Central memory CD4-positive, alpha-beta T cell (primary cell): ENCODE measurements at places on chromosomes 7 and 10.

DNA sequence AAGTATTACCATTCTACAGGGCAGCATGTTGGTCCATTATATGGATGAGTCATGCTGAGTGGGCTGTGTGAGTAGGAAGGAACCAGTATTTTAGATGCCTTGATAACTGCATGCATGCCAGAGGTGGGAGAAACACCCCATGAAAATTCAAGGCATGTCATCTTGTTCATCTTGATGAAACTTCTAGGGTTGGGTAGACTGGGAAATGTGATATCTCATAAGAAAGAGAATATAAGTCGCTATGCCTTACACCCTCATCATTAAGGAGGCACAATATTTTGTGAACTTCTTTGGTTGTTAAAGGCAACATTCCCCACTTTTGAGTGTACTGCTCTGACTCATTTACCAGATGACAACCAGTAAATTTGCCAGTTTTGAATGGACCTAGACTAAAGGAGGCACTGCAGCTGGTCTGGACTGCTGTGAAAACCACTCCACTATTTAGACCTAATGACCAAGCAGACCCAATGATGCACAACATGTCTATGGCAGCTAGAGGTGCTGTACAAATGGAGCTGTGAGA is 48.0 kb downstream of the ZNF365 start:
- DNase-seq = no peak

DNA sequence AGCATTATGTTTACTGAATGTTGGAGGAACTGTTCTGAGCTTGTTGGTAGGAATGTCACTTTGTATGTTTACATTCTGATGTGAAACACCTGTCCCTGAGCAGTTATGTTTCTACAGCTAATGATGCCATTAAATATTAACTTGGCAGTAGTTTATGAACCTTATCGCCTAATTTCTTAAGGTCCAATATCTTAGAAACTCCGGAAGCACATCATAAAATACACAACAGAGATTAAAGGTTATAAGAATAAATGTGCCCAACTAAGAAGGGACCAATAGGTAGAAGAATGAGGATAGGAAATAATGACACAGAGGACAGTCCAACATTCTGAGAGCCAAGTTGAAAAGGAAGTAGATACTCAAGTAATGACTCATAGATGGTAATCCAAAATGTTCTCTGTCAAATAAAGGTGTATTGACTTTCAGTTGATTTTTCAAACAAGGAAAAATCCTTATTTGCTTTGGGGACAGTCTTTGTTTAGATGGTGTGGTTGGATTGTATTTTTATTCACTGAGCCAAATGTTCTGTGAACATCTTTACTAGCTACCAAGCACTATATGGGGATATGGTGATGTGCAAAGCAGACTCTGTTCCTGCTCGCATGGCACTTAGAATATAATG is 31.9 kb downstream of the LCOR start:
- DNase-seq = no peak

DNA sequence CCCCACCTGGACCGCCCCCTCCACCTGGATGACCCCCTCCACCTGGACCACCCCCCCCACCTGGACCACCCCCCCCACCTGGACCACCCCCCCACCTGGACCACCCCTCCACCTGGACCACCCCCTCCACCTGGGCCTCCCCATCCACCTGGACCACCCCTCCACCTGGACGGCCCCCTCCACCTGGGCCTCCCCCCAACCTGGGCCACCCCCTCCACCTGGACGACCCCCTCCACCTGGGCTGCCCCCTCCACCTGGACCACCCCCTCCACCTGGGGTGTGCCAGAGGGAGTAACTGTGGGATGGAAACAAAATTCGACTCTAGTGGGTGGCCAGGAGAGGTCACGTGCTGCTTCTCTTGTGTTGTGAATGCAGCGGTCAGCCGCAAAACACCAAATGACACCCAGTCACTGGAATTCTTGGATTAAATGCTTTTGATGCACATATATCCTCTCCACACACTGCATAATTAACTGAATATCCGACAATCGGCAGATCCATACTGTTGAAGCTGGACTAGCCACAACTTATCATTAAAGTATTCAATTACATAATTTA is 316.7 kb downstream of the PTPRN2 start:
- no peak for DNase-seq

- DNase-seq = no peak
These were observed 146.2 kb upstream of the ASAH2 start for GRCh38 chr10:50397312-50398140.

- no peak for DNase-seq
These were observed 42.6 kb upstream of the GSAP start for GRCh38 chr7:77458786-77459185.

- DNase-seq = no peak
These were observed 12.4 kb upstream of the ZNF777 start for GRCh38 chr7:149473251-149473650.

DNA sequence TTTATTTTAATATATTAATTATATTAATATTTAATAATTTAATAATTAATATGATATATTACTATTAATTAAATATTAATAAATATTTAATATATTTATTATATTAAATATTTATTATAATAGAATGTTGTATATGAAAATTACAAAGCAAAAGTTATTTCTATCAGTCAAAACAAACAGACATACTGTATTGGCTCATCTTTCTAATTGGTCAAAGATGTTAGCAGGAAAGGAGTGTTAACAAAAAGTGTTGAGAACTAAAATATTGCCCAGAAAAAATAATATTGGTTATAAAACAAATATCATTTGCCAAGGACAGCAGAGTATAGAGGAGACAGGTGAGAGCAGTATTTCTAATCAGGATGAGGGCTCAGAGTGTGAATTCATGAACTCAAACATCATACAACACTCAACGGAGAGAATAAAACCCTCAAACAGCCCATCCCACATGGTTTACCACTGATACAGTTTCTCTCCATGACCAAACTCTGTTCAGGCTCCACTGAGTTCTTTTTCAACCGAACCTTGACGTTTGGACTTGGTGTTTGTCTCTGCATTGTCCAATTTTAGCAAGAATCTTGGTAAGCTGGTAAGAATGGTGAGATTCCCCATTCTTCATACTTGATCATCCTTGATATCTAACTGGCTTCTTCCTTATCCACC is 58.0 kb downstream of the TSPAN12 start:
- DNase-seq = no peak

DNA sequence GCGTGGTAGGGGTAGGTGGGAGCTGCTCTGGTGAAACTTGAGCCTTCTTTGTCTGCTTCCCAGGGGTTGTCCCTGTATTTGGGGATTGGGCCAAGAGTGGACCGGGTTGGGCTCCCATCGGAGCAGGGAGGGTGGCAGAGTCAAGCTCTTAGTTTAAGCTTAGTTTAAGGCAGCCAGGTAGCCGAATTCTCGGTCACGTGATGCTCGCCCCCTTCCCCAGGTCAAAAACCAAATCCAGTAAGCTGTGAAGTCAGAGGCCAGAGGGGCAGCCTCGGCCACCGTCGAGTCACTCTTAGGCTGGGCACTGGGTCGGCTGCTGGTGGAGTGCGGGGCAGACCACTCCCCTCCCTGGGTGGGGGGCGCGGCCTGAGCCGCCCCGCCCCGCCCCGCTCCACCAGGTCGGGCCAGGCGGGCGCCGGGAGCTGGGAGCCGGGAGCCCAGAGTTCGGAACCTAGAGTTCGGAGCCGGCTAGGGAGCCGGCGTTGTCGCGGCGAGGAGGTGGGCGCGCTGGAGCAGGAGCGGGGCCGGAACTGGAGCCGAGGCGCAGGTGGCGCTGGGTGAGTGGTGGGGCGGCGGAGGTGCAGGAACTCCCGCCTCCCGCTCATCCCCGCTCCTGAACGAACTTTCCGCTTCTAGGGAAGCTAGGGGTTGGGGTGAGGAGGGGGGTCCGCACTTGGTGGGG is 2.8 kb upstream of the LZTS2 start:
- peak; percentile 38 for DNase-seq

GRCh38 chr7:50415844-50416364 is 34.2 kb downstream of the FIGNL1 start:
- DNase-seq = no peak

DNA sequence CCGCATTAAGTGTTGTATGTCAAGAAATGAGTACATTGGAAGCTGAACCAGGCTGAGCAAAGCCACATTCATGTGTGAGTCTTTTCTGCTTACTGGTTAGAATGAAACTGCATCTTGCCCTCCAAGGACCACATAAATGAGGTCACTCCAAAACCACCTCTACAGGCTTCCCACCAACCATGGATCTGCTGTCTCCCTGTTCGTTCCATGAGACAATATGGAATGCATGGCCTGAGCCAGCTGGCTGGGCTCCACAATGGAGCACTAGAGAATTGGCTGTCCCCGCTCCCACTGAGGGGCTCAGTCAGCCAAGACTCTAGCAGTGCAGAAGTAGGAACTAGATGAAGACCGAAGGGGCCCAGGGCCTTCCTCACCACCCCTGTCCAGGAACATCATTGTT is 120.8 kb downstream of the TNS3 start:
- no peak for DNase-seq
